ENCODE measurements at places on chromosomes 13 and 19.

- DNase-seq, result no peak
Measured at GRCh38 chr19:49758292-49758691, 4.8 kb downstream of the TSKS start.

DNA sequence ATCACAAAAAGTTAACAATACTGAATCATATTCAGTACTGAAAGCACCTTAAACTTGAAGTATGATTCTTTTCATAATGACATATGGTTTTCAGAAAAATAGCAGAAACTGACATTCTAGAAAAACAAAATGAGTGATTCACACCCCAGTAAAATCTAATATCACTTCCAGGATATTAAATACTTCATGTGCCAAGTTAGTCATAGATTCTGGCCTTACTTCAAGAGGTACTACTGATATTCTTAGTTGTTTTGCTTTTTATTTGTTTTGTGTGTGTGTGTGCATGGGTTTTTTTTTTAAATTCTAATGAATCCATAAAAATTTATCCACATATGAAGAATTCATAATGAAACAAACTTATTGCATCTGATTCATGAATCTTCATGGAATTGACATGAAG lies 207.9 kb upstream of the UFM1 start:
- no peak for DNase-seq

GRCh38 chr19:43504426-43505185 lies at the start of gene PHLDB3:
TSS of gene PHLDB3 (minus strand) at chr19:43504746. CDS start at chr19:43504118, 628 bp downstream.
- no peak for DNase-seq

- DNase-seq, result no peak
Measured at GRCh38 chr19:40035996-40036395, 20.0 kb downstream of the ZNF780B start.

DNA sequence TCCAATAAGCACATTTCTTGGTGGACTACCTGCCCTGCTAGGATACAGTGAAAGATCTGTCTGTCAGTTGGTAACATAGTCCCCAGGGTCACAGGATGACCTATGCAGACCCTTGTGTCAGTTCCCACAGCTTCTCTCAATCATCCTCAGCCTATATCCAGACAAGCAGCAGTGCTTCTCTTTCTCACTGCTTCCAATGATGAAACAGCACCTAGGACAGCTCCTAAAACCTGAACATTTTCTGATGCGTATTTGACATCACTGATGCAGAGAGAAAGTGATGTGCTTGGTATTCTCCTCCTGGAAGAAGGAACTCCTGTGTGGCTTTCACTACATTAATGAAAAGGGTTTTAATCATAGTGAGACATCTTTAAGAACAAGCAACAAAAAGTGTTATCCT lies 43.7 kb downstream of the ZNF557 start:
- DNase-seq, result no peak

- no peak for DNase-seq
Measured at GRCh38 chr13:48731957-48732569, 78.3 kb downstream of the CYSLTR2 start.

DNA sequence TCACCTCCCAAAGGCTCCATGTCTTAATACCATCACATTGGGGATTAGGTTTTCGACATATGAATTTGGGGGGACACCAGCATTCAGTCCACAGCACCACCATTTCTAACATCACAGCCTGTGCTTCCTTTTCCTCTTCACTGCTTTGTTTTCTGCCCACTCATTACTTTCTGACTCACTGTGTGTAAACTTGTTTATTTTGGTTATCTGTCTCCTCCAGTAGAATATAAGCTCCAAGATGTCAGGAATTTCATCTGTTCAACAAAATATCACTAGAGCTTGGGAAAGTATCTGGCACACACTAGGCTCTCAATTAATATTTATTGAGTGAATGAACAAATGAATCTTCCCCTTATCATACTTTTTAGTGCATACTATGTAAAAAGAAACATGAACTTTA lies 152.0 kb downstream of the NUFIP1 start:
- DNase-seq, result no peak
